CD4-positive, alpha-beta memory T cell (primary cell): ENCODE measurements at places on chromosomes 3 and 15. TPM values are rescaled to one million over a fixed set of nuclear protein-coding genes. Genes with fewer than 3 reads are reported as not detected.

Gene TMOD2
- 1.4 TPM for polyA plus RNA-seq

Gene CYP8B1
- not detected for polyA plus RNA-seq

Gene DPPA2
- polyA plus RNA-seq: not detected

Gene GHRL
- polyA plus RNA-seq: not detected

Gene PRR20G
- not detected for polyA plus RNA-seq

Gene CTXN2
- not detected for polyA plus RNA-seq

Gene CCDC80
- polyA plus RNA-seq: 0.02 TPM

Gene CORO2B
- polyA plus RNA-seq: not detected

Gene LRRC2
- polyA plus RNA-seq: 0.09 TPM

Gene H1-8
- polyA plus RNA-seq: not detected

Gene FGD5
- polyA plus RNA-seq: not detected

Gene SLC12A8
- not detected for polyA plus RNA-seq

Gene MUC13
- not detected for polyA plus RNA-seq

Gene BCL2A1
- polyA plus RNA-seq: 26.5 TPM
